Fibroblast of skin of back (primary cell): ENCODE measurements at places on chromosomes 7 and 10.
A peak's percentile ranks its signal among the peaks of the same experiment; 100 is the strongest.

GRCh38 chr7:7907306-7907705 is 61.3 kb upstream of the GLCCI1 start:
- DNase-seq: no peak

- DNase-seq: peak; percentile 91
Observed at GRCh38 chr10:3850999-3851937, 66.3 kb upstream of the KLF6 start.

- no peak for DNase-seq
Observed at GRCh38 chr7:157898261-157898660, 561.5 kb downstream of the DNAJB6 start.

GRCh38 chr7:20222219-20222828 is 5.1 kb upstream of the MACC1 start:
- DNase-seq: no peak

DNA sequence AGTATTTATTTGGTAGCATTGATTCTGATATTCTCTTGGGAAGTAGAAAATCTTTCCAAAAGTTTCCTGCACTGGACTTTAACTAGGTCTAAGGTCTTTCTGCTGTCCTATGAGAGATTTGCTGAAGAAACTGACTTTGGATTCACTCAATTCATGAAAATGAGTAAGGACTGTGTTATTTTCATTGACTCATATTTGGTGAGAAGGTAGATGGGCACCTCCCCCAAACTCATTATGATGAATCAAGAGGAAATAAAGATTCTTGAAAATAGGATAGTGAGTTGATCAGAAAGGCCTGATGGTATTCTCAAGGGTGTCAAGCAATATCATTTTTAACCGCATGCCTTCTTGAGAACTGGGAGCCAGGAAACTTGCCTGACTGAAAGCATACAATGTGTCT is 110.3 kb downstream of the RNF133 start:
- peak; percentile 17 for DNase-seq

DNA sequence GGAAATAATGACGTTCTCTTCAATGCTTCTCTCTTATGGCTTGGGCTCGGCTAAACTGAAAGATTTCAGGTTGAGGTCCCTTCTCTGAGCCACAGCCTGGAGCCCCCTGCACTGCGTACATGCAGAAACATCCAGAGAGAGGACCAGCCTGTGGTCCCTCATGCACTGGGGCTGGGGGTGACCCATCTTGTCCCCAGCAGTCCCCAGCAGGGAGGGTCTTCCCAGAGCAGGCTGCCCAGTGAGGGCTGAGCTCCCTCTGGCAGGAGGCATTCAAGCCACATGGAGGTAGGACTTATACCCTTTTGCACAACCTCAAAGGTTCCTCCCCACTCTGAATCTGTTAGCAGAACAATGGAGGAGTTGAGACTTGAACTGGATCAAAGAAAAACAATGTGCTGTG is 7.4 kb downstream of the GDF10 start:
- no peak for DNase-seq

DNA sequence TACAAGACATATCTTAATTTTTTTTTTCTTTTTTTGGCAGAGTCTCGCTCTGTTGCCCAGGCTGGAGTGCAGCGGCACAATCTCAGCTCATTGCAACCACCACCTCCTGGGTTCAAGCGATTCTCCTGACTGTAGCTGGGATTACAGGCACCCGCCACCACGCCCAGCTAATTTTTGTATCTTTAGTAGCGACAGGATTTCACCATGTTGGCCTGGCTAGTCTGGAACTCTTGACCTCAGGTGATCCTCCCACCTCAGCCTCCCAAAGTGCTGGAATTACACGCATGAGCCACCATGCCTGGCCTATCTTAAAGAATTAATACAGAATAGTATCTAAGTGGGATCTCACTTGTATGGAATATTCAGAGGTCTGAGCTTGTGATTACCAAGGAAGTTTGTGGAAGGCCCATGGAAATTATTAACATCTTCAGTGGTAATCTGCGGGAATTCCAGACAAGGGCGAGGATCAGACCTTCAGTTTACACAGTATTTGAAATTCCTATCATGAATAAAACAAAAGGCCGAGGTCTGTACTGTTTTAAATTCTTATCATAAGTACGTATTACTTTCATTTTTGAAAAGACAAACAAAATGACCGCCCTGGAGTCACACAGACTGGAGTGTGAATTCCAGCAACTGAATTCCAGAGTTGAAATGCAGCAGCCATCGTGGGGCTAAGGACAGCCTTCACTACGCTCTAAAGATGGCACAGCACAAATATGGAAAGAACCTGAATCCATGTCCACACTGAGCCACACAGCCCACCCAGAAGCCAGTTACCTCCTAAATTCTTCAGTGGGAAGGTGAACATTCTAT is 16.7 kb downstream of the GPRIN2 start:
- DNase-seq: peak; percentile 91

DNA sequence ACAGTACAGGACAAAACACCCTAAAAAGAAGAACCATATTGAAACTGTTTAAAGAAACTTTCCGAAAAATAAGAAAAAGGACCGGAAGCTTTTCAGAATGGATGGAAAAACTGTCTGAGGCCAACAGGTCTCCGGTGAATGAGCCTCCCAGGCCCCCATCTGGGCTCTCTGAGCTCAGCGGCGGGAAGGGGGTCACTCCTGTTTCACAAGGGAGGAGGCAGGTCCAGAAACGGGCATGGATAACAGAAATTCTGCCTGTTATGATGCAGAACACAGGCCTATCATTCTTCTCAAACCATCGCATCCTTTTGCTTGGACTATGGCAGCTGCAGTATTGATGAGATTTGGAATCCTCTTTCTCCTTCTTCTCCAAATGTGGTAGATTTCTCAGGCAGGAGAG is 58.9 kb upstream of the SHH start:
- no peak for DNase-seq

- no peak for DNase-seq
Observed at GRCh38 chr10:103543617-103544525, 50.4 kb downstream of the NEURL1 start.

DNA sequence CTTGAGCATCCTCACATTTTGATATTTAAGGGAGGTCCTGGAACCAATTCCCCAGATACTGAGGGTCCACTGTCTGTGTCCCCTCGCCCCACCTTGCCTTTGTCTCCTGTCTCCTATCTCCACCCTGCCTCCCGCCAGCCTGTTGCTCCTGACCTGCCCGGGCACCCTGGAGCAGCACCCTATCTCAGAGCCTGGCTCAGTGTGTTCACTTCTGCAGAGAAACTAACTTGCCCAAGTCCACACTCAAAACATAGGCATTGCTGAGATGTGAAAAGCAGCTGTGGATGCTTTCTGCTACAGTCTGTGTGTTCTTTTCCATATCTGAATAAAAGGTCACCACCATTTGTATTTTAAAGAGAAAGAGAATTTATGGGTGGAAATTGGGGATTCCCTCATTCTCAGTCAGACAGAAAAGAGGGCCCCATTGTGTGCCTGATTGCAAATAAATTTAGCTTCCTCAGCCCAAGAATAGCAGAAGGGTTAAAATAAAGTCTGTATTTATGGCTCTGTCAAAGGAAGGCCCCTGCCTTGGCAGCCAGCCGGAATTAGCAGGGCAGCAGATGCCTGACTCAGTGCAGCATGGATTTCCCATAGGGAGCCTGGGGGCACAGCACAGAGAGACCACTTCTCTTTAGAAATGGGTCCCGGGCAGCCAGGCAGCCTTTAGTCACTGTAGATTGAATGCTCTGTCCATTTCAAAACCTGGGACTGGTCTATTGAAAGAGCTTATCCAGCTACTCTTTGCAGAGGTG is 161.3 kb downstream of the EGFR start:
- DNase-seq: no peak
